ENCODE measurements at places on chromosomes 6 and 20.

- no peak for DNase-seq
Measured at GRCh38 chr6:32570363-32570905, 19.2 kb downstream of the HLA-DRB1 start.

DNA sequence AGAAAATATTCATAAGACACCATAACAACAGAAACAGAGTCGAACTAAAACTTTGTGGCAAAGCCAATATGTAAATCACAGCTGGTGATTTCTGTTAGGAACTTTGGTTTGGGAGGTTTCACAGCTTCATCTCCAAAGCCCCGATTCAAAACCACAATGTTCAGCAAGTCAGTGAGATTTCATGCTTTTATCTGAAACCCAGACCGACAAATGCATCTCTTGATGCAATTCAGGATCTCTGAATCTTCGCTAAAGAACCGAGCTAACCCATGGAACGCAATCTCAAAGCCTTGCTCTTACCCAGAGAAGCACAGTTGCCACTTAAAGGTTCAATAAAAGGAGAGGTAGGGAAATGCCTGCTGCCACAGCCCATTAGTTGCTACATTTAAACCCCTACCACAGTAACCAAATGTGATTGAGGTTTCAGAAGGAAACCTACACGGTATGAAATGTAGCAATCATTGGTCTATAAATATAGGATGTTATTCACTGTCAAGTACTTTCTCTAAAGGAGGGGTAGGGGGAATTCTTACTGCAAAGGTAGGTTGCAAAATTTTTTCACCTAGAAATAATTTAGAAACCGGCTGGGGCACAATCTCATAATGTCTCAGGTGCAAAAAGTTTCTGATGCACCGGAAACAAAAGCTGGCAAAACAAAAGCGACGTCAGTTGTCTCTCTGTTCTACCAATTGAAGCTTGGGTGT, 381.0 kb upstream of the ARID1B start:
- DNase-seq: no peak

DNA sequence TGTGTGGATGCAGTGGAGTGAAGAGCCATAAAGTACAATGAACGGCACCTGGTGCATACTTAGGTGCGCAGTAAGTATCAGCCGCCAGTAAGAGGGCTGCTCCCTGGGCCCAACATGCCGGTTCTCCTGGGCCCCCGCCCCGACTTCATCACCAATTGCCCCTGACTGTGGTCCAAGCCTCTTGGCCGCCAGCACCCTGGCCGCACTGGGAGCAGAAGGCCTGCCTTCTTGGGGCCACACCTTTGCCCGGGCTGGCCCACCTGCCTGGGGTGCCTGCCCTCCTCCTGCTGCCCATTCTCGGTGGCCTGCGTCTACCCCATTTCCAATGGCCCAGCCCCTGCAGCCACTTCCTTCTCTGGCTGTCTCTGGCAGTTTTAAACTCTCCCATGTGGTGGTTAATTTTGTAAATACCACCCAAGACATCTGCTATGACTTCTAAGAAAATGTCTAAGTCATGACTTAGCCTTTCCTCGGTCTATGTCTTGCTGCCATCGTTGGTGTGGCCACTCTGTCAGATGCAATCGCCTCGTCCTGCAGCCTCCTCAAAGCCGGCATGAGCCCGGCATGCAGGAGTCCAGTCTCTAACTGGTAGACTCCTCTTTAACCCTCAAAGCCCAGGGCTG, 36.8 kb downstream of the PMEPA1 start:
- DNase-seq: no peak

GRCh38 chr6:57069228-57069627, 20.8 kb upstream of the ZNF451 start:
- DNase-seq: no peak

- DNase-seq: no peak
Measured at GRCh38 chr6:6811128-6812009, 222.8 kb downstream of the LY86 start.

DNA sequence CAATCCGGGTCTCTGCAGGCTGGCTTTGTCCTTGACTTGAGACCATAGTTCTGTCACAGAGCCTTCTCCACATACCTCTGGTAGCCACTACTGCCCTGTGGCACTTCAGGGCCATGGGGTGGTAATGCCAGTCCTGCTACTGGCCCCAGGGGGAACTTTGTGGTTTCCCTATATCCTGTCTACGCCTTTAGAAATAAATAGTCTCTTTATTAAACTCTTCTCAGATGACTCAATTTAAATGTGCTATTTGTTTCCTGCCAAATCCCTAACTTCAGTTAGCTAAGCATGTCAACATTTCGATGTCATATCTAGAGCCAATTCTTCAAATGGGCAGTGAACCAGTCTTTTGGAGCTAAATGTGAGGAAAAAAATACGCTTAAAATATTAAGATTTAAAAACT, 60.1 kb downstream of the SEL1L2 start:
- no peak for DNase-seq

DNA sequence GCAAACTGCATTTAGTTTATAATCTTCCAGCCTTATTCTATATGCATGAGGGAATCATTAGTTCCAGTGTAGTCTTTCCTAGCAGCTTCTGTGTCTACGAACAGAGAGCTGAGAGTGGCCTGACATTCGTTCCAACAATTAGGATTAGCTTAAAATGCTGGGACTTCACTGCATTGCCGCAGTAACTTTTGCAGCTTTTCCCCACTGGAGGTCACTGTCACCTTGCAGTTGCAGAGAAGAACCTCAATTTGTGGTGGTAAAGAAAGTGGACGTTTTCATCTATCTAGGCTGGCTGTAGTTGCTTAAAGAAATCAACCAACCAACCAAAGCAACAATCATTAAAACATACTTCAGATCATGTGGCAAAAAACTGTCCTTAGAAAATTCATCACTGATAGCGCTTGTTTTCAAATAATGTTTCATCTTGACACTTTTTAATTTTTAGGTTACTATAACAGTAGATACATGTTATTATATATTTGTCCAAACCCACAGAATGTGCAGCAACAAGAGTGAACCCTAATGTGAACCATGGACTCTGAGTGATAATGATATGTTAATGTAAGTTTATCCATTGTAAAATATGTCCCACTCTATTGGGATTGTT, 12.2 kb downstream of the MYLK4 start:
- DNase-seq: no peak

- DNase-seq: no peak
Measured at GRCh38 chr20:4470375-4470774, 251.3 kb upstream of the PRND start.

DNA sequence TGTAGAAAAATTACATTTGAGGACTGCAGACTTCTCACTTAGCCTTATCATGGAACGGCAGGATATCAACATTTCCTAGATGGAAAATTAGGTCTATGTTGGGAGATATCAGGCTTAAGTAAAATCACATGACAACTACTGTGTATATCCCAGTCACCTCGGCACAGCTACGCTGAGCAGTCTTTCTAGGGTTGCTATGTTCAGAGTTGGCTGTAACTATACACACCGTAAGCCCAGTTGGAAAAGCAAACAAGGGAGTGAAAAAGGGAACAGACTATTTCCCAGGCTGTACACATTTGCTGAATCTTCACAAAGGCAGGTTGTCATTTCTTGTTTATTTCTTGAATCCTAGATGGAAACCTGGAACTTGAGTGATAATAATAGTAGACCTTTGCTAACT, 80.7 kb upstream of the PTPRK start:
- no peak for DNase-seq

DNA sequence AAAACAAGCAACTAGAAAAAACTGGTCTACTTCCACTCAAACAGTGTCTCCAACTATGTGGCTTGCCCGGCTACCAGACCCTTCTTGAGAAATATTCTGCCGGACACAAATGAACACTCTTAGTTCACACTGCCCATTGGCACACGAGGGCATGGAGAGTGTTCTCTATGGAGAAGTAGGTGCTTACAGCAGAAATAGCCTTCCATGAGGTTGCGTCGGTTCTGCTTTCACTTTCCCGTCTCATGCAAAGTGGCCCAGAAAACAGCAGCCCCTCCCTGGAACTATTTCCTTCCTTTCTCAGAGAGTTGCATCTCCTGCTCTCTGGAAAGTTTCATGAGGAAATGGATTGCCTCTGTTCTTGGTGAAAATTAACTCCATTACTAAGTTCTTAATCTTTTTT, 9.5 kb upstream of the HLA-DOA start:
- no peak for DNase-seq

DNA sequence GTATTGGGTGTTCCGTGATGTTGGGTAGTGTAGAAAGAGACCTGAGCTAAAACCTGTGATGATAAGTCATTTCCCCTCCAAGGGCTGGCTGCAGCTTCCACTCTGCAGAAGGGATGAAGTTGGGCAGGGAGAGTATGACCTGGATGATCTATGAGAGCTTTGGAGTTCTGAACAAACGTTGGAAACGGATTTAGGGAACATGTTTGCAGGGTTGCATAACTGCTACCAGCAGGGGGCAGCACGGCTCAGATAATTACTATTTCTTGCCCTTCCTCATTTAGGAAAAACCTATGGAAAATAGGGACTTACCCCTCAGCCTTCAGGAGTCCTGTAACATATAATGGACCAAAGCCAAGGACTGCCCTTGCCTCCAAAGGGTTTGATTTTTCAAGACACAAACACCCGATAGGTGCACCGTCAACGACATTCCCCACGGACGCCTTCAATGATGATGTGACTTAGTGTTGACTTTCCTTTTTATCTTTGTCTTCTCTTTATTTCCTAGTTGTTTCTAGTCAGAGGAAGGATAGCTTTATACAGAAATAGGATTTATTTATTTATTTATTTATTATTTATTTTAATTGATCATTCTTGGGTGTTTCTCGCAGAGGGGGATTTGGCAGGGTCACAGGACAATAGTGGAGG, 164.9 kb upstream of the SASH1 start:
- DNase-seq: no peak

DNA sequence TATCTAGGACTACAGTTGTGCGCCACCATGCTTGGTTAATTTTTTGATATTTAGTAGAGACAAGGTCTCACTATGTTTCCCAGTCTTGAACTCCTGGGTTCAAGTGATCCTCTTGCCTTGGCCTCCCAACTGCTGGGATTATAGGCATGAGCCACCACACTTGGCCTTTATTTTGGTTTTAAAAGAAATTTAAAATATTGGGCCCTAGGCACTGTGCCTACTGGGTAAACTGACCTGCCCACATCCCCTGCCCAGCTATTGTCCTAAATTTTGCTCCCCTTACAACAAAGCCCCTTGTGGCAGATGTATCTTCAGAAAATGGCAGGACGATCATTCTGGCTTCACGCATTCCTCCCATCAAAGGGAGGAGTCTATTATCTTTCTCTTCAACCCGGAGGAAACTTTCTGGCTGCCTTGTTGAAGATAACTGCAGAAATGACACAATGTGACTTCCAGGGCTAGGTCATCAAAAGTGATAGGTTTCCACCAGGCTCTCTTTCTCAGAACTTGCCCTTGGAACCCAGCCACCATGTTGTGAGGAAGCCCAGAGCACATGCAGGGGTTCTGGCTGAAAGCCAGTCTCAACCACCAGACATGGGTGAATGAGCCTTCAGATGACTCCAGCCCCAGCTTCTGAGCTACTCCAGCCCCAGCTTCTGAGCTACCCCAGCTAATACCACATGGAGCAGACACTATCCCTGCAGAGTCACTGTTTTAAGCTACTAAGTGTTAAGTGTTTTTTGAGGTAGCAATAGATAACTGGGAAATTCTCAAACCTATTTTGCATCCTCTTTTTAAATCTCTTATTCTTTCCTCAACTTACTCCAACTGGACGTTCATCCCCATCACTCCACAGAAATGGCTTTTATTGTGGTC, 4.6 kb upstream of the GUCA1B start:
- no peak for DNase-seq

DNA sequence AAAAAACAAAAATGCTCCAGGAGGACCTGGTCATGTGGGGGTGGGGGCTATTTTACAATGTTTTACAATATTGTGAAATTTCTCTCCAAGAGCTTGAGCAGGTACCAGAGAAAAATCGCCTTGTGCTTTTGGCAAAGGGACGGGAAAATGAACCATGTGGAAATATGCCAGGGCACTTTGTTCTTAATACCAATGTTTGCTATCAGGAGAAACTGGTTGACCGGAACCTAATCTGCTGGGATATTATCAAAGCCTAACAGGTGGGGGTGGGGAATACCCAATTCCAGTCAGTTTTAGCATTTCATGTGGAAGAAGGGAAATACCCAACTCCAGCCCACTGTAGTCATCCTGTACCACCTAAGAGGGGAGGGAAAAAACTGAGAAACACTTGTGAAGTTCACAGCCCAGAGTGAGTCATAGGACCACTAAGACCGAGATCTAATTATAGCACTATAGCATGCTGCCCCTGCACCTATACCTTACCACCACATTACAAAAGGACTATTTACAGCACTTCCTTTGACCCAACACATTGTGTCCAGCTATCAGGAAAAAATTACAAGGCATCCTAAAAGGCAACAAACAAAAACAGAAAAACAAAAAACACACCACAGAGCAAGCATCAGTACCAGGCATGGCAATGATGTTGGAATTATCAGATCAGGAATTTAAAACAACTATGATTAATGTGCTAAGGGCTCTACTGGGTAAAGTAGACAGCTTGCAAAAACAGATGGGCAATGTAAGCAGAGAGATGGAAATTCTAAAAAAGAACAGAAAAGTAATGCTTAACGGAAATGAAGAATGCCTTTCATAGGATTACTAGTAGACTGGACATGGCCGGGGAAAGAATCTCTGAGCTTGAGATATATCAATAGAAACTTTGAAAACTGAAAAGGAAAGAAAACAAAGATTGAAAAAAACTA, 84.1 kb upstream of the POPDC3 start:
- DNase-seq: no peak

DNA sequence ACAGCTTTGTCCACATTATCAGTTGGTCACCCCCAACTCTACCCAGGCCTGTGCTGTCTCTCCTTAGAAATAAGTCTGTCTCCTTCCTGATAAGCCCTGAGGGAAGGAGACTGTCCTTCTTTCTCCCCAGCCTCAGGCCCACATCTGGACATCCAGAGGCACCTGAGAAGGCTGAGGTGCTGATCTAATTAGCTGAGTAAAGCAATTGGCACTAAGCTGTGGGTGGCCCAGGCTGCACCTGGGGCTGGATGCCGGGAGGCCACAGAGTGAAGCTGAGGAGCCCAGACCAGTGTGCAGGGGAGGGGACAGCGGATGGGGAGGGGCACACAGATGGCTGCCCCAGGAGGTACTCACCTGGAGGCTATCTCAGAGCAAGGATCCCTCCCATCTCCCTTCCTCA, 26.2 kb upstream of the BMP7 start:
- no peak for DNase-seq

DNA sequence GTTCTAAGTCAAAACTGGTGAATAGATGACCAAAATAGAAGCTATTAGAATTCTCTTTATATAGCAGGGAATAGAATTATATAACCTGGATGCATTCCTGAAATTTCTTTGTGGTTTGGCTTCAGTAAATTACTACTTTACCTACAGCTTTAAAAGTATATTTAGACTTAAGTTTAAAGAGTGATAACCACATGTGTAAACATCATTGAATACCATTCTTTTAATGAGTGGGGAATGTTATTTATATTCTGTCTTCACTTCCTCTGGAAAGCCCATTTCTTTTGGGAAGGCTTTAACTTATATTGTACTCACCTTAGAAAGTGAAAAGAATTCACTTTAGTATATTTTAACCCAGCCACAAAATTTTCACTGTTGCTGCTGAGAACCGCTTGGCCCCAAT, 39.1 kb downstream of the PLEKHG1 start:
- DNase-seq: no peak

- DNase-seq: no peak
Measured at GRCh38 chr20:48728042-48728825, 99.6 kb downstream of the PREX1 start.

GRCh38 chr6:40695750-40696415, 108.7 kb upstream of the LRFN2 start:
- no peak for DNase-seq

- no peak for DNase-seq
Measured at GRCh38 chr20:9508240-9508661, 6.1 kb upstream of the LAMP5 start.
